ENCODE measurements at places on chromosomes 12 and 14.

DNA sequence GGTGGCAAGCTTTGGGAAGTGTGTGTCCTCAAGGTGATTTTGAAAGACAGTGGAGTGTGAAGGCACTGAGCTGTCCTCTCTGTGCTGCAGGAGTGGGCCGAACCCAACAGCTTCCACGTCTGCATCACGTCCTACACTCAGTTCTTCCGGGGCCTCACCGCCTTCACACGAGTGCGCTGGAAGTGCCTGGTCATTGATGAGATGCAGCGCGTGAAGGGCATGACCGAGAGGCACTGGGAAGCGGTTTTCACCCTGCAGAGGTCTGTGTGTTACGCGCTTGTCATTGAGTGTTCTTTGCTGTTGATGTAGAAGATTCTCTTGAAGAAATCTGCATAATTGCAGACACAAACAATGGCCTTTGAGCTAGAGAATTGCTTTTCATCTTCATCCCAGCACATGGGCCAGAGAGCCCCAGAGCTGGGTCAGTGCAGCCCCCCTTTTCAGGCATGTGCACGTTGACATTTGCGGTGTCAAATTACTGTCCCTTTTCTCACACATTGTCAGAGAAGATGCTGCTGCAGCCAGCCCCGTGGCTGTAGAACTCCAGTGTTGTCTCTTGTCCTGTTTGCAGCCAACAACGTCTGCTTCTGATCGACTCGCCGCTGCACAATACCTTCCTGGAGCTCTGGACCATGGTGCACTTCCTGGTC, 63.3 kb downstream of the EP400 start:
- DNase-seq, result no peak

DNA sequence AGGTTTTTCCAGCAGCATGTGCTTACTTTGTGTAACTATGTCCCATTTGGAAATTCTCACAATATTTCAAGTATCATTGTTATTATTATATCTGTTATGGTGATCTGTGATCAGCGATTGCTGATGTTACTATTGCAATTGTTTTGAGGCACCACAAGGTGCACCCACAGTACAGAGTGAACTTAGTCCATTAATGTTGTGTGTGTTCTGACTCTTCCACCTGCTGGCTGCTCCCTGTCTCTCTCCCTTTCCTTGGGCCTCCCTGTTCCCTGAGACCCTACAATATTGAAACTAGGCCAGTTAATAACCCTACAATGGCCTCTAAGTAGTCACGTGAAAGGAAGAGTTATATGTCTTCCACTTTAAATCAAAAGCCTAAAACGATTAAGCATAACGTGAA, 153.9 kb downstream of the PIK3C2G start:
- no peak for DNase-seq

GRCh38 chr14:78446807-78447206, 276.6 kb downstream of the NRXN3 start:
- no peak for DNase-seq

DNA sequence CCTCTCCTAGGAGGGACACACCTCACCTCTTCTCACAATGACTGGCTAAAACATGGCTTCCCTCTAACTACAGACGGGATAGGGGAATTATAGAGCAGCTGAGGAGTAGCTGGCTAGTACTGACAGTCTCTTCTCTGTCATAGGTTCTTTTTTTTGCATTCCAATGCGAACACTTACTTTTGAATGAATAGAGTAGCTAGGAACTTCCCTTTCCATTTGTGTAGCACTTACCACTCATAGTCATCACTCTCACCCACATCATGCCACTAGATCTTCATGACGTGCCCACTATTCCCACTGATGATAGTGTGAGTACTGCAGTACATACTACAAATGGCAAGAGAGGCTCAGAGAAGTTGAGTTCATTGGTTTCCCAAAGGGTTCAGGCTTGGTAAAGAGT, 143.9 kb upstream of the HIF1A start:
- DNase-seq, result no peak

DNA sequence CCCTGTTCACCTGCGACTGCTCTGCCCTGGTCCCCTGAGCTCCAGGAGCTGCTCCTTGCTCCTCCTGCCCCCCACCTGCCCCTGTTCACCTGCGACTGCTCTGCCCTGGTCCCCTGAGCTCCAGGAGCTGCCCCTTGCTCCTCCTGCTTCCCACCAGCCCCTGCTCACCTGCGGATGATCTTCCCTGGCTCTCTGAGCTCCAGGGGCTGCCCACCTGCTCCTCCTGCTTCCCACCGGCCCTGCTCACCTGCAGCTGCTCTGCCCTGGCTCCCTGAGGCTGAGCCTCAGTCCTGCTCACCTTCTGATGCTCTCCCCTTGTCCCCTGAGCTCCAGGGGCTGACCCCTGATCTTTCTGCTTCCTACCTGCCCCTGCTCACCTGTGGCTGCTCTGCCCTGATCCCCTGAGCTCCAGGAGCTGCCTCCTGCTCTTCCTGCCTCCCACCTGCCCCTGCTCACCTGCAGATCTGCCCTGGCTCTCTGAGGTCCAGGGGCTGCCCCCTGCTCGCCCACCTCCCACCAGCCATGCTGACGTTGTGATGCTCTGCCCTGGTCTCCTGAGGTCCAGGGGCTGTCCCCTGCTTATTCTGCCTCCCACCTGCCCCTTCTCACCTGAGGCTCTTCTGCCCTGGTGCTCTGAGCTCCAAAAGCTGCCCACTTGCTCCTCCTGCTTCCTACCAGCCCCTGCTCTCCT, 219.2 kb downstream of the TMEM121 start:
- DNase-seq, result no peak

GRCh38 chr12:55132816-55133215, 6.6 kb downstream of the OR9K2 start:
- DNase-seq, result no peak

DNA sequence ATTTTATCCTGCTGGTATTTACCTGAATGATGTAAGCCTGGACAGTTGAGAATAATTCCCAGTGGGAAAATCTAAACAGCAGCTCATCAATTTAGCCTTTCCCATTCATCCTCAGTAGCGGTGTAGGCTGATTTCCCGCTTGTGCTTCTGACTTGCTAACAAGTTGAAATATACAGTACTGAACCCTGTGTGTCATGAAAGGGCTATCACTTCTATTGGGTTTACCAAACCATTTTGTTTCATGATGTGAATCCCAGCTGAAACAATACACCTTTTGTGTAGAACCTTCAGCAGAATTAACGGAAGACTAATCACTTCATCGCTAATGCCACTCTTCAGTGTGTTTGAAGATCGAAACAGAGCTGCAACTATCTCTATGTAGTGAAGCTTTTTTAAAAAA, 88.4 kb downstream of the POLR3B start:
- DNase-seq, result no peak

DNA sequence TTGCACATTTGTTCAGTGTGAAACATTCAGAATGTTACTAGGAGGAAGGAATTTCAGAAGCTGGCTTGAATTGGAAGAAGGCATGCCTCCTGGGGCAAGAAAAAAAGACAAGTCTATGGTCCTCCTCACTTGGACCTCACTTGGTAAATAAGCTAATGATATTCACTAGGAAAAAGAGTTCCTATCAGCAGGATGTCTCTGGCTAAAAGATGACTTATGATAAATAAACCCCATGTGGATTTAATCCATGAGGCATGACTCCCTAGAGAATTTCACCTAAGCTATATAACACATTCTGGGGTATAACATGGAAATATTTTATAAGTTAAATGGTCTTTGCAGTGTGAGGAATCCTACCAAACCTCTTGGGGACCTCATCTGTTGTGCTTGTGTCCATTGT, 199.9 kb downstream of the LRIG3 start:
- DNase-seq, result no peak

DNA sequence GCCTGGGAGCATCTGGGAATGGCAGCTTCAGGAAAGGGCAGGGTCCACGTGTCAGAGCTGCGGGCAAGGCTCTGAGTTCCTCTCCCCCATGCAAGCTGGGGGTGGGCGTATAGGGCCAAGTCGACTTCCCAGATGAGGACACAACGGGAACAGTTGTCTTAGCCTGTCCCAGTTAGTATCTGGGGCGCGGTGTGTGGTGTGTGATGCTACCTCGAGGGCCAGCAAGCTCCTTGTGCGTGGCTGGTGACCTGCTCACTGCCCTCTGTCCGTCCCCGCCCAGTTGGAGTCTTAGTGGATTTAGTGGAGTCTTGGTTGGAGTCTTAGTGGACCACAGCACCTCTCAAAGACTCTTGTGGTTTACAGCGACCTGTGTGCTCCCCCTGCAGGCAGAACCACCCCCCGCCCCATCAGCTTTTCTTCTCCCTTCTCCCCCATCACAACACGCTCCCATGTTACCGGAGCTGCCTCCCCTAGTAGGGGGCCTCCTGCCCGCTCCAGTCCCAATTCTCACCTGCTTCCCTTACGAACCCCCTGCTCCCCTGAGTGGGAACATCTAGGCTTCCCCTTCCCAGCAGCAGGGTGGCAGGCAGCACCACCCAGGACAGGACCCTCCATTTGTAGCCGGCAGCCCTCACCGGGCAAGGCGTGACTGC, 8.7 kb downstream of the ASPG start:
- peak; percentile 24 for DNase-seq

DNA sequence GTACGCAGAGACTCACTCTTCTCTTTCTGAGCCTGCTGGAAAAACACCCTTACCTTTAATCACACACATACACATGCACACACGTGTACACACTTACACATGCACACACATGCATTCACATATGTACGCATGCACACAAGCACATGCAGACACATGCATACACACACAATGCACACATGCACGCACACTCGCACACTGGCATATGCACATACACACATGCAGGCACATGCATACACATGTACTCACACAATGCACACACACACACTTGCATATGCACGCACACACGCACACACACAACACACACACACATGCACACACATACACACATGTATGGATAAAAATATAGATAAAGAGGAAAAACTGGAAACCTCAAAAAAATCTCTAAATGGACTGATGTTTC, 249.0 kb downstream of the GLT1D1 start:
- DNase-seq, result no peak

DNA sequence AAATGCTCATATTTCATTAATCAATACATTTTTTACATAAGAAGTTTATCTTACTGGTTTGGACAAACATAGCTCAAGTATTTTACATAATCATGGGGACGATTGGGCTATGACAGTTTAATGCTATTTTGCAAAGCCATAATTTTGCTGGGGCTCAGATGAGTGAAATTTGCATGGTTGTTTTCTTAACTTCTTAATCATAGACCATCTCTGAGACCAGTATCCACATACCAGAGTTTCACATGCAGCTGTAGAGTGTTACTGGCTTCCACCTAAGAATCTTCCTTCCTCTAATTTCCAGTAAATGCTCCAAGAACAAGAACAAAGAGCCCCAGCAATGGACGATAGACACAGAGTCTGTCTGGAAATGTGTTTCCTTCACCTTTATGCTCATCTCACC, 303.0 kb upstream of the TMEM132C start:
- no peak for DNase-seq

DNA sequence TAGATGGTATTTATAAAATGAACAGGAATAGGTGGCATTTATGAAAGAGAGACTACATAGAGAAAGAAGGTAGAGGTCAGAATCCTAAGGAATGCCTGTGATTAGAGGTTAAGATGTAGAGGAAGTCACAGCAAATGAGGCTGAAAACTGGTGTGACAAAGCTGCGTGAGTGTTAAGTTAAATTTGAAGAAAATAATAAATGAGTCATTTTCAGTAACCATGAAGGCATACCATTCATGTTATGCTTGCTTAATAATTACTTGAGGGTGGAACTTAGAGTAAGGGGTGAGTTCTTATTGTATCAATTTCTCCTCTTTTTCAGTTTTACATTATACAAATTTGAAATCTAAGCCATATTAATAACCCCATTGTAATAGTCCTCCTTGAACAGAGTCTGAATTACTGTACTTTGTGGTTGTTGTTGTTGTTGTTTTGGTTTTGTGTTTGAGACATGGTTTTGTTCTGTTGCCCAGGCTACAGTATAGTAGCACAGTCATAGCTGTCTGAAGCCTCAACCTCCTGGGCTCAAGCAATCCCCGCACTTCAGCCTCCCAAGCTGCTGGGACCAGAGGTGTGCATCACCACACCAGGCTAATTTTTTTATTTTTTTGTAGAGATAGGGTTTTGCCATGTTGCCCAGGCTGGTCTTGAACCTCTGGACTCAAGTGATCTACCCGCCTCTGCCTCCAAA, 761.5 kb downstream of the GALC start:
- no peak for DNase-seq

DNA sequence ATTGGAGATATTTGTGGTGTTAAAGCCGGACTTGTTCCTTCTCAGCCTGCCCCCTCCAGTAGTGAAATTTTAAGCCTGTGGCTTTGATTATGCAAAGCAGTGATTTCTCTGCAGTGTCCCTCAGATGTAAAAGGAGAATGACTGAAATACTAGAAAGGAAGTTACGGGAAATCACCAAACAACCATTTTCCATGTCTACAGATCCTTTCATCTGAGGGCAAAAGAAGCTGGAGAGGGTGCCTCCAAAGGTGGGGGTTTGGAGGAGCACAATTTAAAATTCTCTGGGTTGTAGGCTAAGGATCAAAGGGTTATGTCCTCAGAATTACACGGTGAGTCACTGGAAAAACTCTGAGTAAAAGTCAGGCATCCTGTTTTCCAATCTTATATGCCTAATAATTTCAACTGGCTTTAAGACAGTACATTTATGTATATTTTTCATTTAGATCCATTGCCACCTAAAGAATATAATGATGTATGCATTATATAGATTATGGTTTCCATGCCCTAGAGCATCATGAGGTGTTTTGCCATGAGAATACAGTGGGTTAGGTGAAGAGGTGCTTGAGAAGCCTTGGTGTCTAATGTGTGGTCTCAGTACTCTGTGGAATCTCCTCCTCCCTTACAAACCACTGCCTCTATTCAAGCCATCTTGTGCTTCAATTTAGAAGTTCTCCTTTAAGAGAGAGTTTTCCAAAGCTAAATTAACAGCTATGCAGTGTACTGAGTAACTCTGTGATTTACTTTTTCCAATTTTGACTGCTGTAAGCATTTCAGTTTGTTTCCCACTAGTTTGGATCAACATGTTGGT, 362.1 kb downstream of the RAD51B start:
- no peak for DNase-seq

- peak; percentile 74 for DNase-seq
Measured at GRCh38 chr12:51846911-51847642, 1.4 kb downstream of the FIGNL2 start.

GRCh38 chr12:23564451-23565152, 384.9 kb downstream of the SOX5 start:
- no peak for DNase-seq

Measured in left ventricle myocardium superior (tissue), 1 donor.